KBM-7 (cell line): ENCODE measurements at places on chromosomes 7 and 10.

- DNase-seq, result no peak
Observed at GRCh38 chr7:150567169-150567568, at the start of gene GIMAP4. GIMAP4 (plus strand) TSS chr7:150567390; CDS start chr7:150569902, 2,512 bp downstream.

DNA sequence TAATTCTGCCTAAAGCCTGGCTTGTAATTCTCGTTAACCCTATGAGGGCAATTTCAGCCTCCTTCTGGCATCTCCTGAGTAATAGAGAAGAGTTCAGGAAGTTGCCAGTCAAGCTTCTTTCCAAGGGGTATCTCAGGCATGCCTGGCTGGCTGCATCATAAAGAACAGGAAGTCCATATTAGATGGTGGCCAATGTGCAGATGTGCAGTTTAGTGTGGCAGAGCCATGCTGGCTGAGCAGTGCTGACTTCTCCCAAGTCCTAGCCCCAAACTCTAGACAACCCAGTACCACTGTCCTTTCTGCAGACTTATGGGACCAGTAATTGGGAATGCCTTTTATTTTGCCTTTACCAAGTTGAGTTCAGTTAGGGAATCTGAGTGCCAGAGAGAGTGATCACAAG, 517.9 kb downstream of the GALNT17 start:
- no peak for DNase-seq

DNA sequence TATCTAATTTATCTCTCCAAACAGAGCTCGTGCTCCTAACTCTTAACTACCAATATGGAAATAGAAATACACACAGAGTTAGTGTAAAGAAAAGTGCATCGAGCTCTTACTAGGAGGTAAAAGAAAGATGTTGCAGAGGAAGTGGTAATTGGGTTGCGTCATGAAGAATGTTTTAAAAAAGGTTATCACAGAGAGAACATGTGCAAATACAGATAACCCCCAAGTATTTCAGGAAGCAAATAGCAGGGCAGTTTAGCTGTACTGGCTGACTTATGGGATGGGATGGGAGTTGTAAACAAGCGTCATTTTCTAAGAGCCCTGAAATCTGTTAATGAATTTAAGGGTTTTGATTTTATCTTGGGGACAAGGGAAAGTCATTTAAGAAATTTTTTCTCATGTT, 153.9 kb downstream of the AGMO start:
- DNase-seq, result peak; percentile 77

DNA sequence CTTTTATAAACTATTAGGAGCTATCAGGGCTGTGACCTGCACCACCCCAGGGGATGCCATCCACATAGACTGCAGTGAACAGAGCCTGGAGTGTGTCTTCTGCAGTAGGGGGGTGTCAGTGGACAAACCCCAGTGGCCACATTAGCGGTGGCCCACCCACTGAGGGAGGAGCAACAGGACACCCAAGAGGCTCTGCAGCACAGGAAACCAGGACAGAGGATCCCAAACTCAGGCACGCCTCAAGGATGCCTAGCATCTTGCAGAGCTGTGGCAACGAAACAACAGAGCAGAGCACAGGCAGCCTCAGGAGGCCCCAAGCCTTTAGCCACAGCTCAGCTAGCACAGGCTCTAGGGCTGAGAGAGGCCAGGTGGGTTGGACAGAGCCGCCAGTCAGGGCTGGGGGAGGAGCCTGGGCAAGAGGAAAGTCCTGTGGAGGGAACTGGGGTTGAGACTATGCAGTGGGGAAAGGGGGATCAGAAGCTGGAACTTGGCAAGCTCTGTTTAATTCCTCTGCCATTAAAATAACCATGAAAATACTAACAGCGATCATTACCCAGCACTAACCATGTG, 53.8 kb downstream of the GRID1 start:
- DNase-seq, result no peak

- DNase-seq, result no peak
Observed at GRCh38 chr7:131077735-131078134, 249.9 kb upstream of the MKLN1 start.

GRCh38 chr10:6746782-6747181, 166.7 kb upstream of the PRKCQ start:
- DNase-seq, result no peak

DNA sequence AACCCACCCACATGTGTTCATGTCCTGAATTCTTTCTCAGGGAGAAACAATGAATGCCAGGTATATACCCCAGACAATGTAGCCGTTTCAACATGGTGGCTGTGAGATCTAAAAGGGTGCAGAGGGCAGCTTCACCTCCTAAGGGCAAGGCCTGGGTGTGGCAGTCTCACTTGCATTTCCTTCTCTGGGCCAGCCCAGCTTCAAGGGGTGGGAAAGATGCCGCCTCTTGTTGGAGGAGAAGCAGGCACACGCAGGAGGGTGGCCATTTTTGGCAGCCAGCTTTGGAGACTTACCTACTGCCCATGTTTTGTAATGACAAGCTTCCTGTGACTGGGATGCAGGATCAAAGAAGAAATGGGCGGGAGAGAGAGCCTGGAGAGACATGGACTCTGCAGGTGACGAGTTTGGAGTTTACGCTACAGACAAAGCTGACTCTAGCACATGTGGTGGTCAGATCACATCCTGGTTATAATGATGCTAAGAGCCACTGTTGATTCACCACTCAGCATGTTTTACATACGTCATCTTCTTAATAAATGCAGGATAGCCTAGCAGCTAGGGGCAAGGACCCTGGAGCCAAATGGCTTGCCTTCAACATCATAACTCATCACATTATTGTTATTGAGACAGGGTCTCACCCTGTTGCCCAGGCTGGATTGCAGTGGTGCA, 116.6 kb downstream of the ANLN start:
- DNase-seq, result no peak

- no peak for DNase-seq
Observed at GRCh38 chr10:24313283-24313682, 104.3 kb downstream of the KIAA1217 start.

GRCh38 chr10:125011926-125012705, 70.2 kb downstream of the ZRANB1 start:
- DNase-seq, result no peak

- DNase-seq, result no peak
Observed at GRCh38 chr10:110898391-110898790, 20.6 kb downstream of the BBIP1 start.

GRCh38 chr7:116572036-116572435, 47.2 kb downstream of the CAV1 start:
- no peak for DNase-seq

GRCh38 chr7:112985377-112985987, 101.1 kb downstream of the GPR85 start:
- DNase-seq, result no peak

- DNase-seq, result no peak
Observed at GRCh38 chr10:16960551-16960950, 143.3 kb upstream of the RSU1 start.

- no peak for DNase-seq
Observed at GRCh38 chr10:125029584-125030242, 87.8 kb downstream of the ZRANB1 start.

DNA sequence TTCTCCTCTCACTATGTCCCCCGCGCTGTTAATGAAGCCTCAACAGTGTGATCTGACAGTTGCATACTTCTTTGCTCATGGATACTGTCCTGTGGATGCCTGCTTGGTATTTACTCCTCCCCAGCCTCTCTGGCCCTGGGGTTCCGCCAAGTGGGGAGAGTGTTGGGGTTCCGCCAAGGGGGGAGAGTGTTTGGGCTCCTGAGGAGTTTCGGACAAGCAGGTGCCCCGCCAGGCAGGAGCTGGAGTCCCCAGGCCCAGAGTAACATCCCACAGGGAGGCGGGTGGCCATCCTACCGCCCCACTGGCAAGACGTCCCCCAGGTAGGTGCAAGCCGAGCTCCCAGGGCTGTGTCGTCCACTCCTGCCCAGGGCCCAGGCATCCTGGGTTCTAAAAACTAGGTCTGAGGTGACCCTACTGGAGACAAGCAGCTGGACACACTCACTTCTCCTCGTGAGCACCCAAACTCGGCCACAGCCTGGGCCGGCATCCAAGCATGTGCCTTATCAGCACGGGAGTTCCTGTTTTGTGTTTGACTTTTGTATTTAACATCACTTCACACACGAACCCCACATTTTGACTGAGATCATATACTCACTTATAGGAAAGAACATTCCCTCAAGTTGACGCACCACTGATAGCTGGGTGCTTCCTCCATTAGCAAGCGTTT, 34.2 kb downstream of the CAMK2B start:
- DNase-seq, result peak; percentile 5

- DNase-seq, result peak; percentile 52
Observed at GRCh38 chr10:49408519-49409306, 12.8 kb upstream of the DRGX start.

DNA sequence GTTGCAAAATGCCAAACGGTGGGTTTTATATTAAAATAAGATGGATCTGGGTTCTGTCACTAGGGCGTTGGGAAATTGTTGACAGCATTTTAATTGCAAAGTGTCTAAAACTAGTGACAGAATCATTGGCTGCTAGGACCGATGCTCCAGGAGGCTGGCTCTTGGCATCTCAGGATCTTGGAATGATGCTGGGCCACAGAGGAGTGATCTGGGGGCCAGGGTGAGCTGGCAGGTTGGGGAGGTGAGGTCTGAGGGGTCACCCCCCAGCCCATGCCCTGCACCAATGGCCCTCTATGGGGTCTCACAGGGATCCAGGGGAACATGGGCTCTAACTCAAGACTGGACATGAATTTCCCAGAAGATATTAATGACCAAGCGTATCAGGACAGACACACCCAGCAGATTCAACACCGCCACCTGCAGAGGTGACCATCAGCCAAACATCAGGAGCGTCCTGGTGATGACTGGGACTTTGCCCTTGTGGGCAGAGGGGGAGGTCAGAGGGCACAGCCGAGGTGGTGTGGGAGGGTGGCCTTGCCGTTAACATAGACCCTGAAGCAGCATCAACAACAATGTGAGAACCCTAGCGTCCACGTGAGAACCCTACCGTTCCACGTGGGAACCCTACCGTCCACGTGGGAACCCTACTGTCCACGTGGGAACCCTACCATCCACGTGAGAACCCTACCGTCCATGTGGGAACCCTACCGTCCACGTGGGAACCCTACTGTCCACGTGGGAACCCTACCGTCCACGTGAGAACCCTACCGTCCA, 89.0 kb upstream of the PPP2R2D start:
- no peak for DNase-seq

DNA sequence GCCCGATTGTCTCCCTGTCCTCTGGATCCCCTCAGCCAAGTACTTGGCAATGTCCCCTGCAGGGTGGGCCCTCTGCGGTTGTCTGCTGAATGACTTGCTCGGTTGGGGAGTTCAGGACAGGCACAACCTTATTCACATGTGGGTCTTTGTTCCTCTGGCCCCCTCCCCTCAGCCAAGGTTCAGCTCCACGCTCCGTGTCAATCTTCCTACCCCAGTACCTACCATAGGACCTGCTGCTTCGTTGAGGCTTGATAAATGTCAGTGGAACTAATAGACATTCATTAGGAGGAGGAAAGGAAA, 7.1 kb downstream of the CPA5 start:
- DNase-seq, result no peak

DNA sequence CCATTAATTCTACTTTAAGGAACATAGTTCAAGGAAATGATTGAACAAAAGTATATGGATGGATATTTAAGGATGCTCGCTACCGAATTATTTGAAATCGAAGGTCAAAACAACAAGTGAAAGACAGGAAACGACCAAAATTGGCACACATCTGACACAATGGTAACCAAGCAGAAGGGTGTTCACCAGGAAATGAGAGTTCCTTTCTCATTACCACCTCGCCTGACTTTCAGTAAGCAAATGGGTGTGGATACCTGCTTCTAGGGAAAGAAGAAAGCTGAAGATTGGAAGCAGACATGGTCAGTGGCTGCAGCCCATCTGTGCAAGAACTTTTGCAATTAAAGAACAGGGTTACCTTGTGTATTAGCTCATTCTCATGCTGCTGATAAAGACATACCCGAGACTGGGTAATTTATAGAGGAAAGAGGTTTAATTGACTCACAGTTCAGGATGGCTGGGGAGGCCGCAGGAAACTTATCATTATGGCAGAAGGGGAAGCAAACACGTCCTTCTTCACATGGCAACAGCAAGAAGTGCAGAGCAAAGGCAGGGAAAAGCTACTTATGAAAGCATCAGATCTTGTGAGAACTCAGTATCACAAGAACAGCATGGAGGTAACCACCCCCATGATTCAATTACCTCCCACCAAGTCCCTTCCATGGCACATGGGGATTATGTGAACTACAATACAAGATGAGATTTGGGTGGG, 6.2 kb upstream of the TMEM273 start:
- no peak for DNase-seq

DNA sequence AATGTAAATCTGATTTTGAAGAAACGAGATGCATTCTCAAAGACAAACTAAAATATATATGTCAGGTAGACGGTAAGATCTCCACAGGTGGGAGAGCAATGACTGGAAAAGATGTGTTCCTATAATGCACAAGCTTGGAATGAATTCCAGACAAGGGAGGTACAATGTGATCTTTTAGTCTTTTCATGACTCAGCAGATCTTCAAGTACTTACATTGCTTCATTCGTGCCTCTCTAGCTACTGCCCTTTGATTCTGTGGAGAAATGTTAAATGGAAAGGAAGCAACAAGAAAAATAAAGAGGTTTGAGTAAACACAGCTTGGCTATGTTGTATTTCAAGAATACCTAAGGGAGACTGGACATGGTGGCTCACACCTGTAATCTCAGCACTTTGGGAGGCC, 106.6 kb downstream of the GAD2 start:
- DNase-seq, result no peak

- DNase-seq, result no peak
Observed at GRCh38 chr10:6364893-6365292, 162.2 kb downstream of the PFKFB3 start.

GRCh38 chr7:27651702-27652101, 11.0 kb downstream of the HIBADH start:
- no peak for DNase-seq

DNA sequence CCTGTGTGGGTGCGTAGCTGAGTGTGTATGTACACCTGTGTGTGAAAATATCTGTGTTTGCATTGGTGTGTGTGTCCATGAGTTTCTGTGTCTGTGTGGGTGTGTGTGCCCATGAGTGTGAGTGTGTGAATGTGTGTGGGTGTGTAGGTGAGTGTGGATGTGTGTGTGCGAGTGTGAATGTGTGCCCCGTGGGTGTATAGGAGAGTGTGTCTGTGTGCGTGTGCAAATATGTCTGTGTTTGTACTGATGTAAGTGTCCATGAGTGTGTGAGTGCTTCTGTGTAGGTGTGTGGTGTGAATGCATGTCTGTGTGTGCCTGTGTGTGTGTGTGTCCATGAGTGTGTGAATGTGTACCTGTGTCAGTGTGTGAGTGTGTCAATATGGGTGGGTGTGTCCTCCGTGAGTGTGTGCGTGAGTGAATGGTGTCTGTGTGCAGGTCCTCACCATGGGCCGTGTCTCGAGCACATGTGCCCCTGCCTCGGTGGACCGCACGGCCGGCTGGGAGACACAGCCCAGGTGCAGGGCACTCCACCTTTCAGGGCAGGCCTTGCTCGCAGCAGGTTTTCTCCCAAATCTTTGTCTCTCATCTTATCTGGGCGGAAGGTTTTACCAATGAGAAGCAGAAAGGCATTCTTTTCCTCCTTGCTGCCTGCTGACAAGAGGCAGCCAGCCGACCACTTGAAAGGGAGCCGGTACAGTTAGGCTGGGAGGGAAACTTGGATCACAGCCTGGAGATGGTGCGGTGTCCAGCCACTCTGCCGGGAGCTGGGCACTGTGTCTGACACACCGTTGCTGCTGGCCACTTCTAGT, 107.1 kb upstream of the FAM20C start:
- DNase-seq, result no peak
